ENCODE measurements at places on chromosomes 4 and X. TPM values are rescaled to one million over a fixed set of nuclear protein-coding genes. Genes with fewer than 3 reads are reported as not detected.

DNA sequence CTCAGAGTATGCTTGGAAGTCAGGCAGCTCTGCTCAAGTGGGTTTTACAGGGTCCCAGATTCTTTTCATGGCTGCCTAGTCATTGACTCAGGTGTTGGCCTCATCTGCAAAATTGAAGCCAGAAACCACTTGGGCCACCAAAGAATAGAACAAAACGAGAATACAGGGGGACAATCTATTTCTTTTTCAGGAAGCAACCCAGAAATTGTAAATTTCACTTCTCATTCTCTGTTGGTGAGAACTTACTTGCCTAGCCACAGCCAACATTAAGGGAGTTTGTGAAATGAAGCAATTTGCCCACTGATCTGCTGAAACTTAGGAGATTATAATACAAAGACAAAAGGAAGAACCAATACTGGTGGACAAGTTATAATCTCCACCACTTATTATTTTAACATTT, 8.6 kb upstream of the TKTL2 start:
- DNase-seq = no peak

- DNase-seq = no peak
These were observed 2.1 kb downstream of the SASH3 start for GRCh38 chrX:129781680-129782495.

Gene PFKFB1
- 0.16 TPM for total RNA-seq

Gene CFAP47
- total RNA-seq = not detected
